Keratinocyte (primary cell): ENCODE measurements at places on chromosomes 3 and 15.

DNA sequence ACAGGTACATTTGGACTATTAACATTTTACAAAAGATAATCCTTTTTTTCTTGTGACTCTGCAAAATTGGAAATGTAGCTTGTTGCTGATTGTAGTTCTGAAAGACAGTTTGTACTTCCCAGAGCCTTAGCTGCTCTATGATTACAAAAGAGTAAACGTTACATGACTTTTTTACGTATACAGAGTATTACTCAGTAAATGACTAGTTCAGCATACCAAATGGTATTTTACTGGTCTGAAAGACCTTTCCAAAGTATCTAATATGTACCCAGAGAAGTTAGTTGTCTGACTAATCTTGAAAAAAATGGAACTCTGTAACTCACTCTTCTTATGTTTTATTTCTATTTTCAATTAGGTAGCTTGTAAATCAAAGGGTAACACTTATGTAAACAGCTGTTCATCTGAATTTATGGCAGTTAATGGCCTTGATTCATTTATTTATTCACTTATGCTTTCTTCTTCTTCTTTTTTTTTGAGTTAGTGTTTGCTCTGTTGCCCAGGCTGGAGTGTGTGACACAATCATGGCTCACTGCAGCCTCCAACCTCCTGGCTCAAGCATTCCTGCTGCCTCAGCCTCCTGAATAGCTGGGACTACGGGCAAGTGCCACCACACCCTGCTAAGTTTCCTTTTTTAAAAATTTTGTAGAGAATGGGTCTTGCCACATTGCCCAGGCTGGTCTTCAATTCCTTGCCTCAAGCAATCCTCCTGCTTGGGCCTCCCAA is 151.7 kb downstream of the C3orf38 start:
- no peaks in the 10 kb centered on the region for H3K27me3 ChIP-seq
- H3K4me1 ChIP-seq = no peaks in the 10 kb centered on the region
- H3K4me3 ChIP-seq = no peak overlapping the region
- DNase-seq = no peak

DNA sequence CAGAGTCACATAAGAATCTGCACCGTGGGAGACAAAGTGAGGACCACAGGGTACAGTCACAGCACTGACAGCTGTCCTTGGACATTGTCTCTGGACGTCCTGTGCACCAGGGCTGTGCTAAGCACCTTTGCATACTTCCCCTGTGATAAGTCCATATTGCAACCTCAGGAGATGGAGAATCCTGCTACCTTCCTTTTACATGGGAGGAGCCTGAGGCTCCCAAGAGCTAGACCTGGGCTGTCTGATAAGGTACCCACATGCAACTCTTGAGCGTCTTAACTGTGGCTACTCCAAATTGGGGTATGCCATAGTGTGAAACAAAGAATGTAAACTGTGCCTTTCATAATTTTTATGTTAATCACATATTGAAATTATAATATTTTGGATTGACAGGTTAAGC is 2.5 kb upstream of the FETUB start:
- no peak for DNase-seq
- H3K36me3 ChIP-seq = no peaks in the 10 kb centered on the region
- H3K4me1 ChIP-seq = peaks cover 38% of the 10 kb centered on the region
- H3K27ac ChIP-seq = no peak overlapping the region
- H3K27me3 ChIP-seq = no peaks in the 10 kb centered on the region

- no peak overlapping the region for H3K4me3 ChIP-seq
- no peak overlapping the region for H3K27ac ChIP-seq
- peaks cover 12% of the 10 kb centered on the region for H3K27me3 ChIP-seq
- no peaks in the 10 kb centered on the region for H3K36me3 ChIP-seq
- peaks cover 18% of the 10 kb centered on the region for H3K4me1 ChIP-seq
Observed at GRCh38 chr3:48219543-48219942, 3.8 kb upstream of the CAMP start.

DNA sequence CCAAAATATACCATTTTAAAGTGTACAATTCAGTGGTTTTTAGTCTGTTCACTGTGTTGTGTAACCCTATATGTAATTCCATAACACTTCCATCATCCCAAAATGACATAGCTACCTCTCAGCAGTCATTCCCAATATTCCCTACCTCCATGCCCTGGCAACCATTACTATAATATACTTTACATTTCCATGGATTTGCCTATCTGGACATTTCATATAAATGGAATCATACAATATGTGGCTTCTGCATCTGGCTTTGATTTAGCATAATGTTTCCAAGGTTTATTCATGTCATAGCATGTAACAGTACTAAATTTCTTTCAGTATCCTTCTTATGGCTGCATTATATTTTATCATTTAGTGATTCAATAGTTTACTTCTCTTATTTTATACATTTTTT is 25.3 kb downstream of the FAM98B start:
- no peak overlapping the region for H3K27ac ChIP-seq
- no peaks in the 10 kb centered on the region for H3K4me1 ChIP-seq
- no peak overlapping the region for H3K4me3 ChIP-seq
- H3K27me3 ChIP-seq = no peaks in the 10 kb centered on the region
- no peak for DNase-seq
- peaks cover 6% of the 10 kb centered on the region for H3K36me3 ChIP-seq

DNA sequence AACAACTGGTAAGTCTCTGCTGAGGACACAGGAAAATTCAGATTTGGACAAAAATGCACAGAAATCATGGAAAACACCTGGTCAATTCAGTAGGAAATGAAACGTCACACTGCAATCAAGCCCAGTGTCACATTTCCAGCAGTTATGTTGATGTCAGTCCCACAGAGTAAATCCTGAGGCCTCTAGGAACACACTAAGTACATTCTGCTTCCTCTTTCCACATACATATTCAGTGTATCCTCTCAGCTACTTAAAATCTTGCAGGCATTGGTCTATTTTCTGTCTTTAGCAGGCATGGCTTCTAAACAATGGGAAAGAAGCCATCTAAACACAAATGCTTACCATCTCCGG is 207.8 kb downstream of the PLCL2 start:
- DNase-seq = no peak
- H3K36me3 ChIP-seq = no peaks in the 10 kb centered on the region
- no peaks in the 10 kb centered on the region for H3K27me3 ChIP-seq
- H3K4me1 ChIP-seq = no peaks in the 10 kb centered on the region

- peaks cover 6% of the 10 kb centered on the region for H3K27me3 ChIP-seq
- no peak overlapping the region for H3K4me3 ChIP-seq
- H3K4me1 ChIP-seq = no peaks in the 10 kb centered on the region
- no peak for DNase-seq
- no peaks in the 10 kb centered on the region for H3K36me3 ChIP-seq
- no peak overlapping the region for H3K27ac ChIP-seq
Observed at GRCh38 chr15:68536331-68537095, 42.3 kb upstream of the CORO2B start.

GRCh38 chr15:40360015-40360414 is 2.0 kb downstream of the DISP2 start:
- no peaks in the 10 kb centered on the region for H3K27me3 ChIP-seq
- no peak overlapping the region for H3K4me3 ChIP-seq
- H3K36me3 ChIP-seq = no peaks in the 10 kb centered on the region
- DNase-seq = no peak
- peaks cover 37% of the 10 kb centered on the region for H3K4me1 ChIP-seq

DNA sequence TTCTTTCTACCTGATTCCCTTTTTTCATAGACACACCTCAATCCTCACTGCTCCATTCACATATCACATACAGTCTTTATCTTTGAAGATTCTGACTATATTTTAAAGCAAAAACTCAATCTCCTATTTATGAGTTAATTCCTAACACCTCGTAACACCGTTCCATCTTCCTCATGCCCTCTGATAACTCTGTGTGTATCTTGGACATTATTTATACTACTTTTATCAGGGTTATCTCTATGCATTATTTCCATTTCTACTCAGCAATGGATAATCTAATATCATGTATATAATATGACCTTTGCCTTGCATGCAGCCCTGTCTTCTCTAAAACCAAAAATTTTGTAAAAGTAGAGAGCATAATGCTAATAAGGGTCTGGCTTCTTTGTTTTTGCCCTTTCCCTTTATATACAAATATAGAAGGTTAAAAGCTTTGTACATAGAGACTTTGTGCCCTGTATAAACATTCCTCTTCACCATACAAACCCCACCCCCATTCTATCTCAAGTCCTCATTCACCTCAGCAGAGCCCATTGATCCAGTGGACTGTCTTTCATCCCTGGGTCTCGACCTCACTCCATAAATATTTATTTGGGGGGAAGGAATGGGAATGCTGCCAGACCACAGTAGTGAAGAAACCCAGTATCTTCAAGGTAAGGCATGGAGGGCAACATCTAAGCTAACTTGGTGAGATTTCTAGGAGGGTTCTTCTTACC is 21.8 kb downstream of the TRIM42 start:
- no peak for DNase-seq
- H3K4me1 ChIP-seq = no peaks in the 10 kb centered on the region
- no peak overlapping the region for H3K4me3 ChIP-seq

GRCh38 chr15:55780292-55780691 is 37.3 kb upstream of the PRTG start:
- H3K4me1 ChIP-seq = no peaks in the 10 kb centered on the region
- no peak overlapping the region for H3K27ac ChIP-seq
- no peaks in the 10 kb centered on the region for H3K27me3 ChIP-seq
- H3K4me3 ChIP-seq = no peak overlapping the region

DNA sequence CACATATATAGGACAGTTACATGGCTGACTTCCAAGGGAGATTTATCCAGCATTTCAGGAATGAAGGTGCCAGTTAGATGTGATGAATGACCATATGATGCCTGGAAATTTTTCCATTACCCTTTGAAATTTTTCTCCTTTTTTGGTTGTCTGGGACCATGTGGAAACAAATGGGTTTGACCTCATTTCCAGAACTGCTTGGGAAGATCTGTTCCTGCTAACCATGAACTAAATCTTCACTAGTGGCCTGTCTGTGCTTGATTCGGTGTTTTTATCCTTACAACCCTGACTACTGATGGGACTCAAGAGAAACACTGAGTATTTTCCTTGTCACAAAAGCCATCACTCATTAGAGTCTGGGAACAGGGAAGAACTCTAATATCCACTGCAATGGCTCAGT is 409.4 kb downstream of the PDCD6IP start:
- H3K4me3 ChIP-seq = no peak overlapping the region
- no peak for DNase-seq
- no peaks in the 10 kb centered on the region for H3K27me3 ChIP-seq
- no peak overlapping the region for H3K27ac ChIP-seq
- no peaks in the 10 kb centered on the region for H3K4me1 ChIP-seq

- H3K27ac ChIP-seq = no peak overlapping the region
- no peaks in the 10 kb centered on the region for H3K36me3 ChIP-seq
- no peak for DNase-seq
- H3K27me3 ChIP-seq = no peaks in the 10 kb centered on the region
- peaks cover 13% of the 10 kb centered on the region for H3K4me1 ChIP-seq
Observed at GRCh38 chr3:141969711-141970110, 93.3 kb downstream of the ATP1B3 start.

DNA sequence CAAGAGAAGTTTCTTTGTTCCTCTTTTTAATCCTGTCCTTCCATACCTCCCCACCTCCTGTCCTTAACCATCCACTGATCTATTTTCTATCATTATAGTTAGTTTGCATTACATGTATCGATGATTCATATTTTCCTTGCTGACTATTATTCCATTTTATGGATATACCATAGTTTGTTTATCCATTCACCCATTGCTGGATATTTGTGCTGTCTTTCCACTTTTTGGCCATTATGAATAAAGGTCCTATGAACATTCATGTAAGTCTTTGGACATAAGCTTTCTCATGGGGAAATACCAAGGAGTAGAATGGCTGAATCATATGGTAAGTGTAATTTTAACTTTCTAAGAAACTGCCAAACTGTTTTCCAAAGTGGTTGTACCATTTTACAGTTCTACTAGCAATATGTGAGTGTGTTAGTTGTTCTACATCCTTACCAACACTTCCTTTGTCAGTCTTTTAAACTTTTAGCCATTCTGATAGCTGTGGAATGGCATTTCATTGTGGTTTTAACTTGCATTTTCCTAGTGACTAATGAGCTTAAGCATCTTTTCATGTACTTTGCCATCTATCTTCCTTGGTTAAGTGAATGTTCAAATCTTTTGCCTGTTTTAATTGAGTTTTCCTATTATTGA is 11.7 kb downstream of the ATP6V1A start:
- H3K36me3 ChIP-seq = no peaks in the 10 kb centered on the region
- no peak overlapping the region for H3K27ac ChIP-seq
- H3K4me3 ChIP-seq = no peak overlapping the region

DNA sequence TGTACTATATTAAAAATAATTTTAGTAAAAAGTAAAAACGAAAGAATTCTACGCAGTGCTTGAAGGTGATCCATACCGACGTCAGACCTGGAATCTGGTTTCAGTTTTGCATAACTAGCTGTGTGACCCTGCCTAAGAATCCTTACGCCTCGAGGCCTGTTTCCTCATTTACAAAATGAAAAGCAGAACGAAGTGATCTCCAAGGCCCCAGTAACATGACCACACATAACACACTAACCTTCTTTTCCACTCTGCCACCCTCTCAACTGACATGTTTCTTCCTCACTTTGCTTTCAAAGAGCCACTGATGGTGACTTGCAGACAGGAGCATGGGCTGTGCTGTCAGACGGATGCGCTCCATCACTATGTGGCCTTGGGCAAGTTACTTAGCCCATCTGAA is 4.8 kb downstream of the MESD start:
- peaks cover 20% of the 10 kb centered on the region for H3K36me3 ChIP-seq
- DNase-seq = no peak
- no peaks in the 10 kb centered on the region for H3K27me3 ChIP-seq
- H3K4me1 ChIP-seq = peaks cover 25% of the 10 kb centered on the region
- no peak overlapping the region for H3K4me3 ChIP-seq
- peak overlapping the region; percentile 23 for H3K27ac ChIP-seq

DNA sequence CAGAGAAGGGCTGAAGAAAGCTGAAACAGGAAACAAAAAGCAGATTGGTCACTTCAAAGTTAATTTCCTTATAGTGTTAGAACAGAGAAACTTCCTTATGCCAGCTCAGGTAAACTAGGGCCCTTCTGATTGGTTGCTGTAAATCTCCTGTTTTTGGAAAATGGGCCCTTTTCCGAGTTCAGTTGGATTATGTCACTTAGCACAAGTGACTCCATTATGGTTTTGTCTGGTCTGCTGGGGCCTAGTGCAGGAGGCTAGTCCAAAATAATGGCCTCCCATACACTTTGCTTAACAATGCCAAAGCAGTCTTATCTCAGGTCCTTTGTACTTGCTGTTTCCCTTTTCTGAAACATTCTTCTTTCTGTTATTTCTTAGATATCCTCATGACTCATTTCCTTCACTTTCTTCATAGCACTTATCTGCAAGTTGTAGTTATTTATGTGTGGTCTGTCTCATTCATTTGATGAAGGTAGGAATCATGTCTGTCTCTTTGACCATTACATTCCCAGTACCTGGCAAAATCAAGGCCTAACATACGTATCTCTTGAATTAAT is 7.7 kb upstream of the DCP1A start:
- no peak for DNase-seq
- H3K36me3 ChIP-seq = no peaks in the 10 kb centered on the region
- no peak overlapping the region for H3K4me3 ChIP-seq
- H3K27ac ChIP-seq = no peak overlapping the region
